Activated CD8-positive, alpha-beta memory T cell treated with anti-CD3 and anti-CD28 coated beads for 24 hours (primary cell): ENCODE measurements at places on chromosomes 11 and 22.
A peak's percentile ranks its signal among the peaks of the same experiment; 100 is the strongest.

DNA sequence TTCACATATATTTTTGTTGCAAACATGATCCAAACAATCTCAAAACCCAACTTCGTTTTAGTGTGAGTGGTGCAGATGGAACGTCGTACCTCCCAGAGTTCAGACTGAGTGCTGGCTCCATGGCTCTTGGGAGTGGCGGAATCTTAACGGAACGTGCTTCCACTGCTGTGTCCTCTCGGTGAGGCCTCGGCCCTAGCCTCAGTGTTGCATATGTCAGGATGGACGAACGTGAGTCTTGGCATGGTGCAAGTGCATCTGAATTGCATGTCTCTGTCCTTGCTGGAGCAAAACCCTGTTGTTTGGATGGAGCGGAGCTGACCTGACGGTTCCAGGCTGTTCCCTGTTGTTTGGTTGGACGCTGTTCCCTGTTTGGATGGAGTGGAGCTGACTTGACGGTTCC is 306.8 kb downstream of the TBC1D22A start:
- DNase-seq = no peak

- DNase-seq = no peak
Observed at GRCh38 chr11:73662445-73663157, 16.2 kb downstream of the PLEKHB1 start.

- DNase-seq = no peak
Observed at GRCh38 chr11:8814923-8815240, 96.1 kb upstream of the AKIP1 start.

GRCh38 chr11:118017111-118017510 is 30.9 kb downstream of the IL10RA start:
- no peak for DNase-seq

GRCh38 chr11:61294717-61295595 is at the start of gene VWCE:
Gene VWCE (minus strand): TSS chr11:61295316. CDS start chr11:61295037, 279 bp downstream.
- DNase-seq = peak; percentile 82

DNA sequence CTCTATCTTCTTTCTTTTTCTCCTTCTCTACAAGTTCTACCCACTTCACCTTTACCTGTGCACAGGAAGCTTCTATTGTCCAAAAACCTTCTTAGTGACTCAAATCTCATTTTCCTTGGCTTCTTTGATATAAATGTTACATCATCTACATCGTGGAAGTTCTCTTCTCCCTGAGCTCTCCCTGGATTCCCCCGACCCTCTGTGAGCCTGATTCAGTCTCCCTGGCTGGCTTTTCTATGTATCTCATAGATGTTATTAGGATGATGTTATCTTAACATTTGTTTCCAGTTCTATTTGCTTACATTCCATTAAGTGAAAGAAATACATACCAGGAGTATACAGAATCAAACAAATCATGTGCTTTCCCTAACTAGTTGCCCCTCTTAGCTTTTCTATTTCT is 235.8 kb upstream of the PITPNB start:
- no peak for DNase-seq

GRCh38 chr11:76656571-76657081 is 13.9 kb downstream of the LRRC32 start:
- DNase-seq = peak; percentile 37

DNA sequence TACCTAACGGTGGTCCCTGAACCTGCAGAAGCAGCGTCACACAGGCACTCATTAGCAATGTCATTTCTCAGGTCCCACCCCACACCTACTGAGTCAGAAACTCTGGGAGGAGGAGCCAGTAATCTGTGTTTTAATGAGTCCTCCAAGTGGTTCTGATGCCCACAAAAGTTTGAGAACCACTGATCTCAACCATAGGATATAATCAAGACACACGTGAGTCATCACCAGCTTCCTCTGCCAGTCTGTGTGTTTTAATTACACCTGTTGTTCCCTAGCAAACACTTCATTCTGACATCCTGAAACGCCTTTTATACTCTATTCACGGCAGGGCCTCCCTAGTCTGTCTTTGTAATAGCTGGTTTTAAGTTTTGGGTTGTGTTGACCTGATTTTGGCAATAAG is 5.8 kb downstream of the TECTA start:
- DNase-seq = no peak
